Neural crest cell (in vitro differentiated cells): ENCODE measurements at places on chromosomes 13 and 19.

DNA sequence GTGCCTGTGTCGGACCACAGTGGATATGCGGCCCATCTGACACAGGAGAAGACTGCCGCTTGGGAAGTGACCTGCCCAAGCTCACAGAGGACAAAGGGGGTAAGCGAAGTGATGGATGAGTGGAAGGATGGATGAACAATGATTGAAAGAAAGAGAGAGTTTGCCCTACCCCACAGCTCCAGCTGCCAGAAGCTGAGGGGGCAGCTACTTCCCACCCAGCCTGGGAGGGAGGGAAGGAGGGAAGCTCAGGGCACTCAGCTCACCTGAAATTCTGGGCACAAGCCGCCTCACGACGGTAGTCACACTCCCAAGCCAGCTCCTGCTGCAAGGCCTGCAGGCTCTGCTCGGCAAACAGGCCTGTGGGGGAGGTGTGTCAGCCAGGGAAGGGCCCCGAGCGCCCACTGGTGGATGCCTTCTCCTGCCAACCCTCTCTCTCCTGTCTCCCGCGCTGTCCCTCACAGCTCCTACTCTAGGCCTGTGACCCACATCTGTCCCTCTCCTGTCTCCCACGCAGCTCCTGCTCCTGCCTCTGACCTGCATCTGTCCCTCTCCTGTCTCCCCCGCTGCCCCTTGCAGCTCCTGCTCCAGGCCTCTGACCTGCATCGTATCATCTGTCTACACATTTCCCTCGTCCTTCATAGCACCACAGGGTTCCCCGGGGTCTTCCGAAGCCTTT is 12.0 kb upstream of the NUMBL start:
- no peak for DNase-seq

- DNase-seq: no peak
These were observed 64.4 kb upstream of the ZNF43 start for GRCh38 chr19:21900401-21900800.

- no peak for DNase-seq
These were observed 399.0 kb upstream of the KLF12 start for GRCh38 chr13:74533226-74533625.

- no peak for DNase-seq
These were observed 71.7 kb upstream of the GTF3A start for GRCh38 chr13:27352698-27353097.
